Hematopoietic multipotent progenitor cell (in vitro differentiated cells): ENCODE measurements at places on chromosomes 6 and 20.

GRCh38 chr6:20919677-20920385, 385.6 kb downstream of the CDKAL1 start:
- DNase-seq: no peak

GRCh38 chr20:50120935-50121693, 8.2 kb upstream of the UBE2V1 start:
- DNase-seq: peak; percentile 85

- DNase-seq: no peak
Measured at GRCh38 chr6:150304429-150304828, 64.4 kb upstream of the IYD start.

DNA sequence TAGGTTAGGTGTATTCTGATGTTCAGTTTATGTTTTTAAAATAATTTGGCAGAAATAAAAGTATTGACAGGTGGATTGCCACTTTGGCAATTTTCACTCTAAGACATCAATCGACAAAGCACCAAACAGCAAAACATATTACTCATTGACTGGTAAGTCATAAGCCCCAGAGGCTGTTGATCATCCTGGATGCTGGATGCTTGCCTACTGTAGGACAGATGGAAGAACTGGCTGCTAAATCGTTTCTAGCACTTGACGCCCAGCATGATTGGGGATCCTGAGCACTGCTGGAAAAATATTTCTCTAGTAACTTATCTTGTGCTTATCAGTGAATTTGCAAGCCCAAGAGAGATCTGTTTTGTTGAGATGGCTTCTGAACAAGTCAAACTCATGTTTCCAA, 1001.9 kb upstream of the FLRT3 start:
- DNase-seq: no peak

- no peak for DNase-seq
Measured at GRCh38 chr6:107712665-107713551, 111.2 kb downstream of the SCML4 start.

GRCh38 chr6:33885132-33886057, 81.6 kb upstream of the MLN start:
- DNase-seq: no peak

DNA sequence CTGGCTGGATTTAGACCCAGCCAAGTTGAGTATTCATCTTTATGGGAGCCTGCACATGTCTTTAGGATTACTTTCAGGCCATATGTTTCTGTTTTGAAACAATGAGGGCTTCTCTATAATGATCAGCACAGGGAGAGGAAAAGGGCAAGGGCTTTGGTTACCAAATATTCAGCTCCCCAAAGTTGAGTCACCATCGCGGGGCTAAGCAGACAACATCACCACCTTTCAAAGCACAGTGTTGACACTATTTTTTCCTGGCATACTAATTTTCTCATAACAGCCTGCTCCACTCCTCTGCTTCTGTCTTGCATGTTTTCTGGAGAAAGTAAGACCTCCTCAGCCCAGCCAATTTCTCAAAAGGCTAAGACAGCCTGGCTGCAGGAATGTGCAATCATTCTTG, 4.9 kb downstream of the SCML4 start:
- no peak for DNase-seq

GRCh38 chr6:119676961-119677360, 327.4 kb upstream of the MAN1A1 start:
- no peak for DNase-seq

DNA sequence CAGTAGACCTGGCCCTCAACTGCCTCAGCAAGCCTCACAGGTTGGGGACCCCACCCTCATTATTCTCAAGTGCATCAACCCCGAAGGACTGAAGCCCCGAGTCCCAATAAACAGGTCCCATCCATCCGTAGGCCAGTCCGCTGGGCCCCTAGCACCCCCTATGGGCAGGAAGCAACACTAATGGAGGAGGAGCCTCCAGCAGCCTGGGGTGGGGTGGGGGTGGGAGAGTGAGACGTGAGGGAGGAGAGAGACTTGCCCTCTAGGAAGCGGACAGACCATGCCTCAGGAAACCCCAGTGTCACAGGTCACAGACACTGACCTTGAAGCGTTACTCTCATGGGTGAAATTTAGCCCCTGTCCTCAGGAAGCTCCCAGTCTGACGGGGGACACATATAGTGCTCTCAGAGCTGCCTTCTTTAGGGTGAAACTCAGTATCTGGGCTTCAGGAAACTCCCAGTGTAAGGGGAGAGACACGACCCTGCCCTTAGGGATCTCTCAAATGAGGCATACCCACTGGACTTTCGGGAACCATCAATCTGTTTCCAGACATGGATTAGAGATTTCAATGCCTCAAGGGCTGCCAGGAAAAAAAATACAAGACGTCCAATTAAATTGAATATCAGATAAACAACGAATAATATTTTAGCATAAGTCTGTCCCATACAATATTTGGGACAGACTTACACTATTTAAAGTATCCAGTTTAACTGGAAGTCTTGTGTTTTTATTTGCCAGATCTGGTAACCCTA, 125.8 kb downstream of the MRPL14 start:
- DNase-seq: no peak

- no peak for DNase-seq
Measured at GRCh38 chr6:16450285-16450684, 211.9 kb downstream of the GMPR start.

DNA sequence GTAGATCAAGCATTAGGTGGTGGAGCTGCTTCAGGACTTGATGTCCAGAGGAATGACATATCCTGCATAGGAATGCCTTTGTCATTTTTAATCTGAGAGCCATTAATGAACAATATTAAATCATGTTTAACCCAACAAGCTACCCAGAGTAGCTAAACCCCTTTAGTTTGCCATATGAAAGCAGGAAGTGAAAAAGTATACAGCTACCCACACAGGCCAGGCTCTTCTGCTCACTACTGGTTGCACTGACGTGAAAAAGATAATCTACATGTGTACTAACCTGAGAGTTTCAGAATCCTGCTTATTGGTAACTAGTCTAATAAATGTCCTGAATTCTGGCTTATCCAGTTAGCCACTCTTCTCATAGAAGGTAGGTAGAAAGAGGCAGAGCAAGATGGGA, 19.9 kb downstream of the GLYATL3 start:
- no peak for DNase-seq

DNA sequence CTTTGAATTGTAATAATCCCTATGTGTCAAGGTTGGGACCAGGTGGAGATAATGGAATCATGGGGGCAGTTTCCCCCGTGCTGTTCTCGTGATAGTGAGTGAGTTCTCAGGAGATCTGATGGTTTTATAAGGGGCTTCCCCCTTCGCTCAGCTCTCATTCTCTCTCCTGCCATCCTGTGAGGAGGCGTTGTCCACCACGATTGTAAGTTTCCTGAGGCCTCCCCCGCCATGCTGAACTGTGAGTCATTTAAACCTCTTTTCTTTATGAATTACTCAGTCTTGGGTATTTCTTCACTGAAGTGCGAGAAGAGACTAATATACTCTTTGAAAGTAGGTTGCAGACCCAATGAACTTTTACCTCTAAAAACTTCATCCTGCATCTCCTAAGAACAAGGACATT, 39.2 kb upstream of the KCNG1 start:
- no peak for DNase-seq

DNA sequence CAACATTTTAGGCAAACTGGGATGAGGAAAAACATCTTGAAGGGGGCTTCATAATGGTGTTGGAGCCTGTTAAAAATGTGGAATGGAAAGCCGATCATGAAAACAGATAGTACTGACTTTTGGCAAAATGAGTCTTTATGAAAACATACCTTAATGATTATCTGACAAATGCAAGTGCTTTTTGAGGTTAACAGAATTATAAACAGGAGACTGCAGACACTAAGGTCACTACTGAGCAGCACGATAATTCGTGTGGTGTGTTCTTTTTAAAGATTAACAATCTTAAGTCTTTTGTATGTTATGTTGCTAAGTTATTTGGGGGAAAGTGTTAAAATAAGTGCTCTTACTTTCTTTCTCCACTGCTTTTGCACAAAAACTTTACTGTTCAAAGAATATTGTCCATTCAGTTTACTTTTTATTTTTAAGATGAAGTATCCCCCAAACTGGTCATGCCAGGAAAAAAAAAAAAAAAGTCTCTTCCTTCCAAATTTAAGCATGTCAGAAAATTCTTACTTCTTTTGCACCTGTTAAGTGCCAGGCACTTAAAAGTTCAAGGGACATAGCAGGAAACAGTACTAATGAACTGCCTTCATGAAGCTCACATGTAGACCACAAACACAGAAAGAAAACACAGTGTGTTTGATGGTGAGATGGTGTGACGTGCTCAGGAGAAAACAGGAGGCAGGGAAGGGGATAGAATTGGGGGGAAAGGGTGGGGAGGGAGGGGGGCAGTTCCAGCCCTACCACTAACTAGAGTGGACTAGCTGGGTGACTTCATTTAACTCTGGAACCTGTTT, 73.2 kb downstream of the CDYL start:
- DNase-seq: no peak

DNA sequence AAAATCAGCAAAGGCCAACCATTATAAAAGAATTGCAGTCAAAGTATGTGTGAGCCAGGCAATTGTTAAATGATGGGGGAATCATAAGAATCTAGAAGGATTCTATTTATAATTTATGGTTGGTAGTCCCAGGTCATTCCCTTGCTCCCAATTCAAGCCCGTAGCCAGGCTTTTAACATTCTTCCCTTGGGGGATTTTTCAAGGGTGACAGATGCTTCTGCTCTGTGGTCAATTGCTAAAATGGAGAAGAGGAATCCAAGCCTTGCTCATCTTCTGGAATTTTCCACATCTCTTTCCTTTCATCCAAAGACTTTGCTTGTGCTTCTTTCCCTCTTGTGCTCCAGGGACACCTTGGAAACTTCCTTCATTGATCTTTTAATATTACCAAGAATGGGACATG, 18.0 kb upstream of the BCAS1 start:
- DNase-seq: no peak

GRCh38 chr6:72374857-72375256, 247.0 kb upstream of the KCNQ5 start:
- no peak for DNase-seq

- no peak for DNase-seq
Measured at GRCh38 chr6:167793421-167793820, 33.3 kb upstream of the AFDN start.

GRCh38 chr20:17615645-17616479, 46.0 kb downstream of the DSTN start:
- no peak for DNase-seq

DNA sequence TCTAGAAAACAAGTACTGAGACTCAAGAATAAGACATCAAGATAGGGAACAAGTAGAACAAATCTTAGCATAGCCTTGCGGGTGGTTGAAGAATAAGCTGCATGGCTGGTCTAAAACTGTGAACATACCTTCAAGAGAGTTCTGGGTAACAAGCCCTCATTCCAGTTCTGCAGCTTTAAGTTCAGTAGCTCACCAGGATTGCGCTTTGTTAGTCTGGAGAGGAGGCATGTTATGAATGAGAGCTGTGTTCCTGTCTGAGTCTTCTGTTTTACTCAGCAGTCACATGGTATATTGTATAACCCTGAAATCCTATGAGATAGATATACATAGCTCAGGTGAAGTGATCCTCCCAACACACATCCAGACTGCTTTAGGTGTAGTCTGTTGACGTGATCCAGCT, 406.6 kb upstream of the IRAK1BP1 start:
- no peak for DNase-seq

DNA sequence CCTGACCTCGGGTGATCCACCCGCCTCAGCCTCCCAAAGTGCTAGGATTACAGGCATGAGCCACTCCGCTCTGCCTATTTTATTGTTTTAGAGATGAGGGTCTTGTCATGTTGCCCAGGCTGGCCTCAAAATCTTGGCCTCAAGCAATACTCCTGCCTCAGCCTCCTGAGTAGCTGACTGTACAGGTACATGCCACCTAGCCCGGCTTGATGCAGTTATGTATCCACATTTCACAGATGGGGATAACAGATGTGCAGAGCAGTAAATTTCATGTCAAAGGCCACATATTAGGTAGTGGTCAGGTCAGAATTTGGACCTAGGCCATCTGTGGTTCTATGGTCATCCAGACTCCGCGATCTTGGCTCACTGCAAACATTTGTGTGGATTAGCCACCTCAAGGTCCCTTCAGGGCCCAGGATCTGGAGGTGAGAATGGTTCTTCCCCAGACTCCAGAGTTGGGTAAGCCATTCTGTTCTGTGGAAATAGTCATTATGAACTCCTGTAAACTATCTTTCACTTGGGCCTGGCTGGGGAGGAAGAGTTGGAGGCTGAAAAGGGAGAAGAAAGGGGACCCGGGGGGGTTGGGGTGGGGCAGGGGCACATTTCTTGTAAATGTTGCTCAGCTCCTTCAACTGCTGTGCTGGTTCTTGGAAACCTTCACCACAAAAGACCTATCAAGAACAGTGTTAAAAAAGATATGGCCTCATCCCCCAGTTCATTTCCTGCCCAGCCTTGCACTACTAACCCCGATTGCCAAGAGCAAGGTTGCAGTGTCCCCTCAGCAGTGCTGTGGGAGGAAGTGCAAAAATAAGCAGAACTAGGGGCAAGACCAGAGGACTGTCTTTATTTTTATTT, 13.0 kb downstream of the PIM1 start:
- peak; percentile 98 for DNase-seq
